Thyroid gland (tissue), 4 donors: ENCODE measurements at places on chromosomes 4 and X.

DNA sequence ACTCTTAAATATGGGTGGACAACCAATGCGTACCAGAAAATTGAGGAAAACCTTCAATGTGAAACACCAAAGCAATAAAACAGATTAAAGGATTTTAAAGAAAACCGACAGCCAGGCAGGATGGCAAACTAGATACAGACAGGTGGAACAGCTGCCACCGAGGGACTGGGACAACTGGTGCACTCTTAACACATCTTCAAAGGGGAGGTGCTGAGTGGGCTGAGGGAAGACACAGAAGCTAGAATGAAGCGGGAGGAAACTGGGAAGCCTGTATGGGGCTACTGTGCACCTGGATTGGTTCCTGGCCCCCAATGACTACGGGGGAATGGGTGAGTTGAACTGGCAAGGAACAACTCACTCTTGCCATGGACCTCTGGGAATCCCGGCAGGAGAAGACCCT is 20.7 kb downstream of the ZNF280C start:
- no peak overlapping the region for H3K4me3 ChIP-seq
- H3K27me3 ChIP-seq = no peaks in the 10 kb centered on the region
- no peak overlapping the region for H3K27ac ChIP-seq
- H3K36me3 ChIP-seq = no peaks in the 10 kb centered on the region
- no peak for DNase-seq
- no peaks in the 10 kb centered on the region for H3K4me1 ChIP-seq

- no peaks in the 10 kb centered on the region for H3K36me3 ChIP-seq
- no peaks in the 10 kb centered on the region for H3K27me3 ChIP-seq
- DNase-seq = no peak
Observed at GRCh38 chrX:56932106-56932505, 63.2 kb downstream of the SPIN3 start.

- no peaks in the 10 kb centered on the region for H3K36me3 ChIP-seq
- no peak overlapping the region for H3K4me3 ChIP-seq
- DNase-seq = peak; percentile 25
- H3K27me3 ChIP-seq = no peaks in the 10 kb centered on the region
Observed at GRCh38 chr4:147309434-147309833, 171.5 kb upstream of the EDNRA start.

DNA sequence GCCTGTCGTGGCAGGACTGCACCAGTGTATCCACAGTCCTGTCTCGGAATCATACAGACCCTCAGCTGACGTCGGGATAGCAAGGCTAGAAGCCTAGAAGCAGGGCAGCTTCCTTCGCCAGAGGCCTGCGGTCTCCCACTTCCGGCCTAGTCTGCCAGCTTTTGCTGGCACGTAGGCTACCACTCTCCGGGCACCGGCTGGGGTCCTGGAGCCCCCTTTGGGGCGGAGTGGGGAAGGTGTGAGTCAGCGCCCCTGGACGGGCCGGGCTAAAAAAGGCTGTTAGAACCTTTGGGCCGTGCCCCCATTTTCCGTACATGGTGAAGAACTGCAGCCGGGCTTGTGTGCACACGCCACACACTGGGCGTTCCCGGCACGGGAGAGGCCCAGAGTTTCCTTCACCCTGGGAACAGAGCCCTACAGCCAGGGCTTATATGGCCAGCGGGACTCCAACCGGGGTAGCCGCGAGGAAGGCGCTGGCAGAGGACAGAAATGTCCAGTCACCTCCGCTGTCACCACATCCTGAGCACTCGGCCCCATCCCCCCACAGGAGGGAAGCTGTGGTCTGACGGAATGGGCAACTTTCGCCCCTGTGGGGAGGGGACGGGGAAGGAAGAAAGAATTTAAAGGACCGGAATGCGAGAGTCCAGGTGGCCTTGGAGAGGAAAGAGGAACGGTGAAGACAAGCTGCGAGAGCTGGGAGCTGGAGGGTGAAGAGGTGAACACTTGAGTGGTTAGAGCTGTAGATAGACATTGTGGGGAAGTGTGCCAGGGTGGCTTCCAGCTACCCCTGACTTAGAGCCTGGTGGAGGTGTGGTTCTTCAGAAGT is 4.6 kb downstream of the MAGIX start:
- H3K27ac ChIP-seq = peak overlapping the region; percentile 86
- no peak overlapping the region for H3K4me3 ChIP-seq
- H3K36me3 ChIP-seq = no peaks in the 10 kb centered on the region
- no peaks in the 10 kb centered on the region for H3K27me3 ChIP-seq
- peak; percentile 59 for DNase-seq

- H3K36me3 ChIP-seq = no peaks in the 10 kb centered on the region
- no peak overlapping the region for H3K27ac ChIP-seq
- no peak for DNase-seq
Observed at GRCh38 chr4:45701621-45702020, 422.2 kb downstream of the GABRG1 start.

DNA sequence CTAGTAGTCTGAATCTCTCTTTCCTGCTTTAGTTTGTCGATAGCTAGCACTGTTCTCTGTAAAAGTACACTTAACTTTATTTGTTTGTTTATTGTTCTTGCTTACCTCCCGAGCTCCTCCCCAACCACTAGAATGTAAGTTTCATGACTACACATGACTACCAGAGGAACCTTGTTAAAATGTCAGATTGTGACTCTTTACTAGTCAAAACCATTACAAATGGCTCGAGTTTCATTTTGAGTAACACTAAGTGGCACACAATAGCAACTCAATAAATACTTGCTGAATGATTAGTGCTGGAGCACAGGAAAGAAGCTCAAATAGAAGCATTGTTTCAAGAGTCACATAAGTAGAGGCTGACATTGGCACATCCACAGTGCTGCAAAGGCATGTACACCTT is 116.1 kb downstream of the MAPK10 start:
- H3K4me3 ChIP-seq = no peak overlapping the region
- H3K27ac ChIP-seq = no peak overlapping the region
- H3K36me3 ChIP-seq = no peaks in the 10 kb centered on the region
